H1 (cell line): ENCODE measurements at places on chromosomes 13 and 19. TPM values are rescaled to one million over a fixed set of nuclear protein-coding genes. Genes with fewer than 3 reads are reported as not detected.
A peak's percentile ranks its signal among the peaks of the same experiment; 100 is the strongest.

DNA sequence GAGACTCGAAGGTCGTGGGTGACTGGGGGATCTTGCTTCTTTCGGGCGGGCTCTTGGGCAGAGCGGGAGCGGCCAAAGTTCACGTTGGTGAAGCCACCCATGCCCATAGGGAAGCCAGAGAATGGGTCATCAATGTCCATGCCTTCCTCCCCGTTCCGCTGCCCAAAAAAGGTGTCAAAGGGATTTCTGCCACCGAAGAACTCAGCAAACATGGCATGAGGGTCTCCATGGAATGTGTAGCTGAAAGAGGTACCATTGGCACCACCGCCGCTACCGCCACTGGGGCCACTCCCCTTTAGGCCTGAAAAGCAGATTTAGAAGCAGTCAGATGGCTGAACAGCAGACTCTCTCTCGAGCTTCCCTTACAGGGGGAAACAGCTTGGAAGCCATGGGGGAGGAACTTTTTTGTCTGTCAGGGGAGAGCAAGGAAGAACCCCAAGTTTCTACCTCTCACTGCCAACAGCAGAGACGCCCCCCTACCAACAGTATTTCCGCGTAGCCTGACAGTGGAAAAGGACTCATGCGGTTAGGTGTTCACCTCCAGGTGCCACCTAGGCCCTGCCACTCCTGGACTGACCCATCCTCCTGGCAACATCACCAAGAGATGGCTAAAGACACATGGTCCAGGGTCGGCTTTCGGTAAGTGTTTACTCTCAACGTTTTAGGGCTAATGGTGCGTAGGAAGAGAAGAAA is 1.3 kb downstream of the DNAJB1 start:
- H3K36me3 ChIP-seq, result peaks cover 28% of the 10 kb centered on the region
- no peak for DNase-seq
- H3K27me3 ChIP-seq, result no peaks in the 10 kb centered on the region

Gene N4BP2L1
- total RNA-seq, result 3.1 and 3.7 TPM in 2 replicates

DNA sequence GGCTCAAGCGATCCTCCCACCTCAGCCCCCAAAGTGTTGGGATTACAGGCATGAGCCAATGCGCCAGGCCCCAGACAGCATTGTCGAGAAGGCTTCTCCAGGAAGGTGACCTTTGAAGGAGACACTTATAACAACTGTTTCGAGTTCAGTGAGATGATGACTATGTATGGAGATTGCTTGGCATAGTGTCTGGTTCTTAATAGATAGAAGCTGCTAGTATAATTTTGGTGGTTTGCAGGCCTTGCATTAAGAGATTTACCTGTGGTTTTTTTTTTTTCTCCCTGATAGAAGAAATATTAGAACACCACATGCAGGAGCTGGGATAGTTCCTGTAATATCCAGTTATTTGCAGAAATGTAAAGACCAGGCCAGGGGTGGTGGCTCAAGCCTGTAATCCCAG is 3.7 kb downstream of the MARCHF2 start:
- no peak for DNase-seq
- H3K27ac ChIP-seq, result no peak overlapping the region
- H3K27me3 ChIP-seq, result no peaks in the 10 kb centered on the region
- H3K4me3 ChIP-seq, result no peak overlapping the region
- H3K4me1 ChIP-seq, result peaks cover 3% of the 10 kb centered on the region; the same call in 1 of the 2 replicates

GRCh38 chr13:41274881-41275280 is 11.5 kb upstream of the MTRF1 start:
- H3K4me1 ChIP-seq, result no peaks in the 10 kb centered on the region
- no peak overlapping the region for H3K27ac ChIP-seq
- H3K36me3 ChIP-seq, result no peaks in the 10 kb centered on the region
- no peaks in the 10 kb centered on the region for H3K27me3 ChIP-seq

DNA sequence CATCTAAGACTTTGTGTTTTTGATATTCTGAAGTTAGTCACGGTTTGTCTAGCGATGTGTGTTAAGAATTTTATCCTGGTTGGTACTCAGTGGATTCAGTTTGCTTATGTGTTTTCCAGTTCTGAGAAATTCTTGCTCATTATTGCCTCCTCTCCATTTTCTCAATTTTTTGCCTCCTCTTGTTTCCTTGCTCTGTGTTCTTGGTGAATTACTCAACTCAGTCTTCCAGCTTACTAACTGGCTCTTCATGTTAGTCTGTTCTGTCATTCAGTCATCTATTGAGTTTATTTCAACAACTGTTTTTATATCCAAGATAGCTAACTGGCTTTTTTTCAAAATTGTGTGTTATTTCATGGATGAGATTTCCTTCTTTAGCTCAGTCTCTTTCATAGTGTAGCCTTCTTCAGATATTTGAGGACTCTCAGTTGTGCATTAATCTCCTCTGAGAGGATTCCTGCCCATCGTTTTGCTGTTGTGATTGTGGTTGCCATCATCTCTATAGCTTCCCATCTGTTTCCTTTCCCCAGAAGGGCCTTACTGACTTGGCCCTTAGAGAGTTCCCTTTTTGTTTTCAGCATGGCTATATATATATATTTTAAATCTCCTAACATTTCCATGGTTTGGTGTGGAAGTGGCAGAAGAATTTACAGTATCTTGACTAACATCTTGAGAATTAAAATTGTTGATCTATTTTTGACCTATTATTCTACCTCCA is 6.2 kb downstream of the SETDB2 start:
- H3K36me3 ChIP-seq, result no peaks in the 10 kb centered on the region
- H3K27me3 ChIP-seq, result no peaks in the 10 kb centered on the region
- DNase-seq, result no peak
- no peak overlapping the region for H3K27ac ChIP-seq
- no peak overlapping the region for H3K4me3 ChIP-seq

DNA sequence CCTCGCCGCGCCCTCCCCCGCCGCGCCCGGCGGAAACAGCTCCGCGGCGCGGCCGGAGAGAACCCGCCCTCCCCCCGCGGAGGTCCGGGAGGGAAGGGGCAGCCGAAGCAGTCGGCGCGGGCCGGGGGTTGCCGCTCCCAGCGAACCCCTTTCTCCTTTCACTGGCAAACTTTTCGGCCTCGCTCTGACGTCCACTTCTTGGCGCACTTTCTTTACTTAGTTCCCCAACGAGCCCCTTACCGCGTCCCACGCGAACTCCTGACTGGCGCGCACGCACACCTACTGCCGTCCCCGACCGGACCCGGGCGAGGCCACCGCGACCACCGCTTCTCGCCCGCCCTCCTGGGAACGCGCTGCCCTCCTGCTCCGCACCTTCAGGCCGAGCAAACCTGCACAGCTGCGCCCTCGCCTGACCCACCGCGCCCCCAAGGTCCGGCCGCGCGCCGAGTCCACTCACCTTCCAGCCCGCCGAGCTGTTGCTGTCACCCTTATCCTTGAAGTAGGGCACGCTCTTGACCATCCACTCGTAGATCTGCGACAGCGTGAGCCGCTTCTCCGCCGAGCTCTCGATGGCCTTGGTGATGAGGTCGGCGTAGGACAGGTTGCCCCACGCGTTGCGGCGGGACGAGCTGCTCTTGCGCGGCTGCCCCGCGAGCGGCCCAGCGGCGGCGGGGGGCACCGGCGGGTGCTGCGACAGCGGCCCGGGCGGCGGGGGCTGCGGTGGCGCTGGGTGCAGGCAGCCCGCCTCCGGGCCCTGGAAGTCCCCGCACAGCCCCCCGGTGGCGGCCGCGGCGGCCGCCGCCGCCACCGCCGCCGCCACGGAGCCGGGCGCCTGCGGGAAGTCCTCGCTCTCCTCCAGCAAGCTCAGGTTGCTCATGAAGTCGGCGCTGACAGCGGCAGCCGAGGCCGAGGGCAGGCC is 1.1 kb downstream of the FOXO1 start:
- no peaks in the 10 kb centered on the region for H3K36me3 ChIP-seq
- H3K4me3 ChIP-seq, result peak overlapping the region; percentile 91
- DNase-seq, result no peak

DNA sequence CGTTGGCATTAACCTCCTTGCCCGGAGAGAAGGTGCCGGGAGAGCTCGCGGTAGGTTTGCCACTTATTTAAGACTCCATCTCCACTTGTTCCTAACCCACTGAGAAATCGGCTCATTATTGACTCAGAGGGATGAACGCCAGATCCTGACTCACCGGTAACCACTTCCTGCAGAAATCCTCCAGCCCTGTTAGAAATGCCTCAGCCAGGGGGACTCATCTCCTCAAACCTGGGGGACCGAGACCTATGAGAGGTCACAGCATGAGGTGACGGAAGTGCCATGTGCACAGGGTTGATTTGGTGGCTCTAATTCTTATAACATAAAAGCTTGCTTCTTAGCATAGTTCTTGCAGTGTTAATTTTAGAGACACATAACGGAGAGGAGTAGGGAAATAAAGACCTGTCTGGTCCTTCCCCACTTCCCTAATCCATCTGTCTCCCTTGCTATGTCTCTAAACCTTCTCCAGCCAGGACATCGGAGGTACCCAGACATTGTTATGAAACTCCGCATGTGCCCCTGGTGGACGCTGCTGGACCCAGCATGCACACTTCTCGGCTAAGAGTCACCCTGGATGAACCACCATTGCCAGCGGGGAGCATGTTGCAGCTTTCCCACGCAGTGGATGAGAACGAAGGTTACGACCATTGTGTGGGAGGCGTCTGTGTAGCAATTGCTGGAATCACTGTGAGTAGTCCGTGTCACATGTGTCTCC is 158.9 kb downstream of the EFNB2 start:
- no peaks in the 10 kb centered on the region for H3K4me1 ChIP-seq
- H3K27me3 ChIP-seq, result no peaks in the 10 kb centered on the region
- no peak for DNase-seq
- no peaks in the 10 kb centered on the region for H3K36me3 ChIP-seq
- H3K27ac ChIP-seq, result no peak overlapping the region

- H3K4me3 ChIP-seq, result no peak overlapping the region
- no peak overlapping the region for H3K27ac ChIP-seq
- H3K36me3 ChIP-seq, result no peaks in the 10 kb centered on the region
- no peaks in the 10 kb centered on the region for H3K27me3 ChIP-seq
- no peaks in the 10 kb centered on the region for H3K4me1 ChIP-seq
- no peak for DNase-seq
These were observed 417.8 kb upstream of the DACH1 start for GRCh38 chr13:72284791-72285190.

DNA sequence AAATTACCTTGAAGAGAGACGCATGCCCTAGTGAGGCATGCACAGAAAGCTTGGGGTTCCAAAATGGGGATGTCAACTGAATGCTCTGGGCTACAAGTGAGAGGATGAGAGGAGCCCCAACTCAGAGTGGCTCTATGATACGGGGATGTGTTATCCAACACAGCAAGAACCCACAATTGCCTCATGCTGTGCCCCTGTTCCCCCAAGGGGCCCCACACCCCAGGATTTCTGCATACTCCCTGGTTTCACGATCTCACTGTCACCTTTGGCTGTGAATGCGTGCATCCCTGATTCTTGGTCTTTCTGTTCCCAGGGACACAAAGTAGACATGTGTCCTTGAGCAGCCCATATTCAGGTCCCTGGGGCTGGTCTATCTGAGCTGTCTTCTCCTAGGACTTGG is 29.3 kb downstream of the WDR88 start:
- H3K4me3 ChIP-seq, result no peak overlapping the region
- no peaks in the 10 kb centered on the region for H3K27me3 ChIP-seq
- no peaks in the 10 kb centered on the region for H3K4me1 ChIP-seq
- H3K27ac ChIP-seq, result no peak overlapping the region

- H3K27ac ChIP-seq, result no peak overlapping the region
- H3K27me3 ChIP-seq, result no peaks in the 10 kb centered on the region
- H3K4me3 ChIP-seq, result no peak overlapping the region
- H3K36me3 ChIP-seq, result no peaks in the 10 kb centered on the region
- no peak for DNase-seq
These were observed 6.0 kb downstream of the KPNA3 start for GRCh38 chr13:49786401-49787008.

DNA sequence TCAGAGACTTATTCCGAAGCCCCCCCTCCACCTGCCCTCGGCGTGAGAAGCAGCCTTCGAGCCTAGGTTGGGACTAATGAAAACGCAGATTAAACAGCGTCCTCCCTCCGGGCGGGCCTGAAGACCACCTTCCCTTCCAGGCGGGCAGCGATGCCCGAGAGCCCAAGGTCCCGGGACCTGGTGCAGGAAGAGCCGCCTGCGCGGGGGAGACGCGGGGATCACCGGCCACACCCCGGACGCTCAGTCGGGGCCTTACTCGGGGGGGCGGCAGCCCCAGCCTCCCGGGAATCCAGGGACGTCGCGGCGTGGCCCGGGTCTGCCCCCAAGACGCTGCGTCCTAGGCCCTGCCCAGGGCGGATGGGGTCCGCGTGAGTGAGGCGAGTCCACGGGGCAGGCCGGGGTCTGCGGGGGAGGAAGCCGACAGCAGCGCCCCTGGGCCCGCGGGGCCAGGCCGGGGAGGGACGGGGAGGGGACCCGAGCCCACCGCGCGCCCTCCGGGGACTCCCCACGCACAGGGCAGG is 33.3 kb upstream of the SPACA7 start:
- H3K36me3 ChIP-seq, result no peaks in the 10 kb centered on the region
- no peak overlapping the region for H3K27ac ChIP-seq
- H3K27me3 ChIP-seq, result peaks cover 6% of the 10 kb centered on the region; the same call in 1 of the 2 replicates
- H3K4me3 ChIP-seq, result no peak overlapping the region

Gene FGF21
- 0.48 TPM in 1 of 2 replicates, not detected in the other for total RNA-seq

Gene APOE
- 629 and 679 TPM in 2 replicates for total RNA-seq

DNA sequence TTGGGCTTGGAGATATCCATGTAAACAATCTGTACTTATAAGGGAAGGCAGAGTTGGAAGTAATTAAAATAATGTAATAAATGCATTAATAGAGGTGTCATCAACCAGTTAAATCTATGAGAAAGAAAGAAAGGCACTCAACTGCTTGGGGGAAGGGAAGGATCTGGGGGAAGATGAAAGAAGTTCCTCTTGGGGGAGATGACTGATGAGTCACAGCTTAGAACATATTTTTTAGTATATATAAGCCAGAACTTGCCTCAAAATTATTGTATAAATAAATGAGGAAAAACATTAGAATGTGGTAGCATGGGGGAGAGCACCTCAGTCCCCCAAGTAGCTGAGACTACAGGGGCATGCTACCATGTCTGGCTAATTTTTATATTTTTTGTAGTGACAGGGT is 205.8 kb downstream of the GGACT start:
- H3K27ac ChIP-seq, result no peak overlapping the region
- H3K4me3 ChIP-seq, result no peak overlapping the region
- no peaks in the 10 kb centered on the region for H3K27me3 ChIP-seq
- H3K36me3 ChIP-seq, result no peaks in the 10 kb centered on the region

- no peak overlapping the region for H3K4me3 ChIP-seq
- H3K36me3 ChIP-seq, result peaks cover 45% of the 10 kb centered on the region
- no peaks in the 10 kb centered on the region for H3K27me3 ChIP-seq
- H3K4me1 ChIP-seq, result no peaks in the 10 kb centered on the region
- H3K27ac ChIP-seq, result no peak overlapping the region
These were observed 23.7 kb downstream of the TPP2 start for GRCh38 chr13:102620516-102620915.

Gene ZBTB32
- total RNA-seq, result 0.42 and 0.50 TPM in 2 replicates

- H3K27ac ChIP-seq, result no peak overlapping the region
- no peaks in the 10 kb centered on the region for H3K36me3 ChIP-seq
- H3K27me3 ChIP-seq, result peaks cover 66% of the 10 kb centered on the region
- no peak overlapping the region for H3K4me3 ChIP-seq
- DNase-seq, result no peak
These were observed 15.3 kb downstream of the GADD45B start for GRCh38 chr19:2491130-2491801.

Gene MAP4K1
- total RNA-seq, result 10.4 and 14.4 TPM in 2 replicates
